NCI-H1930 (cell line): ENCODE measurements at places on chromosomes 6 and 20.

DNA sequence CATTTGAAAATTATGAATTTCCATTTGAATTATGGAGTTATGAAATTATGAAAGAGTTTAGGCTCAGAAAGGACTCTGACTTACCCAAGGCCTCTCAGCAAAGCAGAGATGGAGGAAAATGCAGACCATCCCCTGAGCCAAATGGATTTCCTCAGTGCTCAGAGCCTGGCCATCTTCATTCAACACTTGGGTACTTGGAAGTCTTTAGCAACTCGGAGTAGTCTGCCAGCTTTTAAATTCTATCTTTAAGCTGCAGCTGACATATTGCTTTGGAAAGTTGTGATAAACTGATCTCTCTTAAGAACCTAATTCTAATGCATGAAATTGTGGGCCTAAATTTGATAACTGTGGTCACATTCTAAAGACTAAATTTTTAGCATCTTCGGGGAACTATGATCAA, 315.4 kb downstream of the SAMD5 start:
- DNase-seq = no peak

DNA sequence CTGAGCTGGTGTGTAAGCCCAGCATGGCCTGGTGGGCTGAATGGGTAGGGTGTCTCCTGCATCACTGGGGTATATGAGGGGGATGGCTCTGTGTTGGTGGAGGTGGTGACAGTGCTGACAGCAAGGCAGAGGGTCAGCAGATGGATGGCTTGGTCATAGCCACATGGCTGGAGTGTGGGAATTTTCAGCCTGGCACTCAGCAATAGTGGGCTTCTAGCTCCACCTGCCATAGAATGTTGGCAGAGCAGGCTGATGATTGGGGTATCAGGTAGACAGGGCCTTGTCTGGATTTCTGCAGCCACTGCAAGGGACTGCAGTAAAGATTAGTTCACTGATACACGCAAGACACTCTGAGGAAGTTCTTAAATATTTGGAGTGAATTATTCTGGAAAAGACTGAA, 137.5 kb upstream of the BACH2 start:
- DNase-seq = no peak

GRCh38 chr20:35992713-35993335, 24.4 kb downstream of the CNBD2 start:
- peak; percentile 75 for DNase-seq

GRCh38 chr6:33323623-33323948, 6.0 kb upstream of the ZBTB22 start:
- DNase-seq = peak; percentile 60

DNA sequence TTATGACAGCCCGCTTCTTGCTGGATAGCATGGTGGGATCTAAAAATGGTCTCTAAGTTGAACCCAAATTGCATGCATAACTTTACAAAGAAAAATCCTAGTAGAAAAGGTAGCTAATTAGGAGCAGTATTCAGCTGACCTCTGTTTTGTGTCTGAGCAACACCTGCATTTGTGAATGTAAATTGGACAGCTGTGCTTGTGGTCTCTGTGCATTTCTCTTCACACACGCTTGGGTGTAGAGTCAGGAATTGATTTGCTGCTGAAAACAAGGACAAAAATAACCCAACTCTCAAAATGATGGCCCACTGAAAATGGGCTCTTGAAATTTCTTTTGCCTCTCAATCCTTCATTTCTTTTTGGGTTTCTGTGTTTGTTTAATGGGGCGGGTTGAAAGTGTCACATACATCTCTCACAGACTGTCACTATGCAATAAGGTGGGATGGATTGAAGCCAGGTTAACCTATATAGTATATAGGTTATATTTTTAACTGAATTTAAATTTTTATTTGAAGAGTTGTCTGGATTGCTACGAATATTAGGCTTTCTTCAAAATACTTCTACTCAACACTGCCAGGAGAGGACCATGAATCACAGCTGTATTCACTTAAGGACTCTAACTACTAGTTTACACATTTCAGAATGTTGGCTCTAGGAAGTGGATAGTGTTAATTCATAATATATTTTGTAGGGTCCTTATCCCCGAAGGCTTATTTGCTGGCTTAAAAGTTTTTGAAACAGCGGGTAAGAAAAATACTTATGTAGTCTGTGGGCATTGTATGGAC, 46.5 kb downstream of the SOBP start:
- DNase-seq = no peak

GRCh38 chr20:23540624-23541023, 27.7 kb downstream of the CST9L start:
- DNase-seq = no peak

- DNase-seq = no peak
These were observed 45.1 kb upstream of the FRMD1 start for GRCh38 chr6:168124158-168124557.

GRCh38 chr20:39879296-39879695, 809.7 kb downstream of the MAFB start:
- DNase-seq = no peak

GRCh38 chr6:159892053-159892452, 1.3 kb downstream of the MAS1 start:
- DNase-seq = no peak

GRCh38 chr6:29487131-29487530, 625 bp downstream of the MAS1L start:
- DNase-seq = no peak

GRCh38 chr6:159806021-159806458, 6.0 kb downstream of the PNLDC1 start:
- DNase-seq = no peak

- DNase-seq = no peak
These were observed 135.5 kb downstream of the PAX1 start for GRCh38 chr20:21840991-21841390.

- no peak for DNase-seq
These were observed 60.8 kb downstream of the RTN4IP1 start for GRCh38 chr6:106568530-106568929.

DNA sequence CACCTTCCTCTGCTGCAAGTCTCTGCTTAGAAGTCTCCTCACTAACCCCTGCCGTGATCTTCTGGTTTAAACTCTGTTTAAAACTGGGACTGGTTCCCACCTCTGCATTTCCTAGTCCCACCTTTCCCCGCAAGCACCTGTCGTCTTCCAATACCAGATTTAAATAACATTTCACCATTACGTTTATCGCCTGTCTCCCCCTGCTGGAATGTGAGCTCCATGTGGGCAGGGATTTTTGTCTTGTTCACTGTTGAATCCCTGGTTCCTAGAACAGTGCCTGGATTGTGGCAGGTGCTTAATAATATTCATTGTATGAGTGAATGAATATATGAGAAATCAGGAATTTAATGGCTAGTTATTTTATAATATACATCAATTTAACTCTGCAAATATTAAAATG, 2.7 kb downstream of the GUCA1A start:
- DNase-seq = no peak

DNA sequence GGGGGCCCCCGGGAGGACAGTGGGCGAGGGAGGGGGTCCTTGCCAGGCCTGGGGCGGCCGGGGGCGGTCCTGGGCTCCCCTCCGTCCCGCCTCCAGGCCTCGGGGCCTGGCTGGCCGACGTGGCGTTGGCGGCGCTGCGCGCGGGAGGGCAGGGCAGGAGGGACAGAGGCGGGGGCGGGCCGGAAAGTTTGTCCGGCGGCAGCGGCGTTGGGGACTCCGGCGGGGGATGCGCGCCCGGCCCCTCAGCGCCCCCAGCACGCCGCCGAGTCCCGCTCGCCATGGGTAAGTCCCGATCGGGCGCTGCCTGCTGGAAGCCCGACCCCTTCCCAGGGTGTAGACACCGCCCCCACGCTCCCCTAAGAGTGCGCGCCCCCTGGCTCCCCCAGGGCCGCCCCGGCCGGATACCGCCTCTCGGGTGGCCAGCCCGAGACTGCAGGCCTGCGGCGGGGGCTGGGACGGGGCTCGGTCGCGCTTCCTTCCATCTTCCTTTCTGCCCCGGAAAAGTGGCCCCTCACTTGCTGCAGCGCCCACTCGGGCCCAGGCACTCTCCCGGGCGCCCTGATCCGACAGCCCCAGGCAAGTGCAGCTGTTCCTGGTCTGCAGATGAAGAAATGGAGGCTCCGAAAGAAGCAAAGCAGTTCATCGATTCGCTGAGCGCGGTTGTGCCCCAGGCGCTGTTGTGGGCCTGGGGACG, at the start of gene SLC2A10:
Gene SLC2A10 (plus strand): TSS at position 191 of the 694 bp plus-strand sequence. CDS start 88 bp downstream, at position 279.
- no peak for DNase-seq

GRCh38 chr6:87575423-87575822, 14.4 kb downstream of the RARS2 start:
- no peak for DNase-seq

GRCh38 chr6:130034378-130035146, 16.2 kb downstream of the L3MBTL3 start:
- DNase-seq = no peak

DNA sequence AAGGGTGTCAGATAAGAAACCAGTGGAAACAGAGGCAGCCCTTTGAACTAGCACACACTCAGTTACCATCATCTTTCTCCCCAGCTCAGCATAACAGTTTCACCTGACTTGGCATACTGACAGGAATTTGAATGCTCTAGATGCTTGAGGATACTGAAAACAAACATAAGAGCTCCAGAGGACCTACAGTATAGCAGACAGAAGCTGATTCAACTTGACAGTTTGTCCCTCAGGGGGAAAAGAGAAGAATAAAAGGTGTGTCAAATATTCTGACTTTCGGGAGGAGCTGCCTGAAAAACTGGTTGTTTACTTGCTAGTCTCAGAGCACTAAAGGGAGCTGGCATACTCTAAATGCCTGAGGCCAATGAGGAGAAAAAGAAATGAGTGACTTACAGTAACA, 35.1 kb downstream of the EYS start:
- no peak for DNase-seq

DNA sequence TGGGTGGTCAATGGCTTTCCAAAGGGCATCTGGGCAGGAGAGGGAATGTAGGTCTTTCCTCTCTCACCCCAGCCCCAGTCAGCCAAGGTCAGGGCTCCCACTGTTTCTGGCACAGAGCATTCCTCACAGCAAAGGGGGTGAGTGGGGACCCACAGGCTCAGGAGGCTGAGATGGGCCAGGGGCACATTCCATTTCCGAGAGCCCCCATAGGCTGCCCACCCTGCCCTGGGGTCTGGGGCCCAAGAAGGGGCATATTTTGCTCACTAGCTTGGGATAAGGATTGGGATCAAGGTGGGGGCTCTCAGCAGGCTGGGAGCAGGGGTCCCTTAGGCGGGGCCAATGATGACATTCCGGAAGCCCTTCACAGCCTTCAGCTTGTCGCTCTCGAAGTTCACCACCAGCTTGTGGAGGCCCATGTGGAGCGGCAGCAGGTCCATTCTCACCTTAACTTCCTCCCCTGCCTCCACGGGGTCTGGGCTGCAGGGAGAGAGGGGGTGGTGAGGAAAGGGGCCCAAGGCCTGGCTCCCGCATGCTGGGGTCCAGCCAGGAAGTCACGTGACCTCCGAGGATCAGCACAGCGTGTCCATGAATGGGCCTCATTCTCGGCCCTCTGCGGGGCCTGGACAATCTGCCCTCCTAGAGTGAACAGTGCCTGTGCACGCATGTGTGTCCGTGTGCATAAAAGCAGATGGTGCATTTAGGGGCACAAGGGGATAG, 35.0 kb downstream of the TGM2 start:
- no peak for DNase-seq

GRCh38 chr20:967796-968742, 34.0 kb downstream of the RSPO4 start:
- DNase-seq = peak; percentile 13

DNA sequence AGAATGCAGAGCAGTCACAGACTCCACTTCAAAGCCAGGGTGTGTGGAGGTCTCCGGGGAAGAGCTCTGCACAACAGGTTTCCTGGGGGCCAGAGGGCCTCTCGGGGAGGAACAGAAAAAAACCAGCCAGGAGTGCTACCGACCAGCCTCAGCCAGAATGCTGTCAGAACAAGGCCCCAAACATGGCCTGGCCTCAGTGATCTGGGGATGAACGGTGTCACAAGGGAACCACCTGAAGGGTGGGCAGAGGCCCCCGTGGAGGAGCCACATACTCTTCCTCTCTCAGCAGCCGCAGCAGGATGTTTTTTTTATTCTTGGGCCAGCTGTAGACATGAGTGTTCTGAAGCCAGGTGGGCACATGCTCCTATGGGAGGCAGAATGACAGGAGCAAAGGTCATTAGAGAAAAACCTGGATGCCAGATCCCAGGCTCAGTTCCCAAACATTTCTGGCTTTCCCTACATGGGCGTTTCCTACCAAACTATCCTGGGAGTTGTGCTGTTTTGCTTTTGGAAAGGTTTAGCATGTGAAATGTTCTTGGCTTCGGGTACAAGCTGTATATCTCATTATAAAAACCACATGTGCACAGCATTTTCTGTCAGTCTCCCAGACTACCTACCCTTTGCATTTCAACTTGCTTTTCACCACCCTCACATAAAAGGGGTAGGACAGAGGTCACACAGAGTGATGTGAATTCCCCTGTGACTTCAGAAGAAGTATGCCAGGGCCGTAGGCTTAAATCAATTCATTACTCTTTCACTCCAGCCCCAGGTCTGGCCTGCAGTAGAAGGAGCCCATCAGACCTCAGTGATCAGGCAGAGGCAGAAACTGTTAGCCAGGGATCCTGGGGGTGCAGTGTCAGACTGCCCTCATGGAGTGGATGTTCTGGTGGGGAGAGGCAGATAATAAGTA, 46.2 kb downstream of the TRAF3IP2 start:
- DNase-seq = no peak

- no peak for DNase-seq
These were observed 3.3 kb upstream of the ASXL1 start for GRCh38 chr20:32354592-32355416.

GRCh38 chr6:124546601-124547000, 415.6 kb upstream of the RNF217 start:
- no peak for DNase-seq

DNA sequence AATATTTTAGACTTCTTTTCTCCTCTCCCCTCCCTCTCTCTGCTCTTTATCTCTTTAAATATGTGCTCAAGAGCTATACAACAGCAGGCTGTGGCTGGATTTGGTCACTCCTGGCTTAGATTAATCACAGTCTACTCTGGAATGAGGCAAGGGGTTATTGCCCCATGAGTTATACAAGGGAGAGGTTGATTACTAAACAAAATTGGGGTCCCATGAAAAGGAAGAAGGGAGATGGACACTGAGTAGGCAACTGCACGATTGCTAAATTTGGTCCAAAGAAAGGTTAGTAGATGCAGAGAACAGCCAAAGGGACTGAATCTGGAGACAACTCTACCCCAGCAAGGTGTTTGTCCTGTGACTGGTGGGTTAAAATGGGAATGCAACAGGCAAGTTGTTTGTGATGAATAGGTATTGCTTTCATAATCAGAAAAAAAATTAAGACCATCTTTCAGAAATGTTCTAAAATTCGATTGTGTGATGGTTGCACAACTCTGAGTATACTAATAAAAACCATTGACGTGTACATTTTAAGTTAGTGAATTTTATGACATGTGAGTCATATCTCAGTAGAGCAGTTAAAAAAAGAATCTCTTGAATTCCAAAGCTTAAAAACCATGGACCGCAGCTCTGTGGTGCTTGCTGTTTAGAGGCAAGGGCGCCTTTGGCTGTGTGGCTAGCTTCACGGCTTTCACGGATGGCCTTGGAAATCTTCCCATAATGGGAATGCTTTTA, 57.1 kb downstream of the KIZ start:
- no peak for DNase-seq

DNA sequence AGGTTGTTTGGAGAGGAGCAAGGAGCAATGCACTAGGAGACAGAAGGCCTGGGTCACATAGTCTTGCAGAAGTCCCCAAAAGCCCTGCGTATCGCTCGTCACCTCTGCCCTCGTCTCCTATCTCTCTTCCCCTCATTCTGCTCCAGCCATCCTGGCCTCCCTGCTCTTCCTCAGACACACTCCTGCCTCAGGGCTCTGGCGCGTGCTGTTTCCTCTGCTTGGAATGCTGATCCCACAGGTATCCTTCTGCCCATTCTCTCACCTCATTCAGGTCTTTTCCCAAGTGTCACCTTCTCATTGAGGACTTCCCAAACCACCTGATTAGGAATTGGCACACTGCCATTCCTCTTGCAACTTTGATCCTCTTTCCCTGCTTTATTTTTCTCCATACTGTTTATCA, 9.0 kb upstream of the SLC2A10 start:
- no peak for DNase-seq
